NCI-H446 (cell line): ENCODE measurements at places on chromosomes 3 and 15.
A peak's percentile ranks its signal among the peaks of the same experiment; 100 is the strongest.

DNA sequence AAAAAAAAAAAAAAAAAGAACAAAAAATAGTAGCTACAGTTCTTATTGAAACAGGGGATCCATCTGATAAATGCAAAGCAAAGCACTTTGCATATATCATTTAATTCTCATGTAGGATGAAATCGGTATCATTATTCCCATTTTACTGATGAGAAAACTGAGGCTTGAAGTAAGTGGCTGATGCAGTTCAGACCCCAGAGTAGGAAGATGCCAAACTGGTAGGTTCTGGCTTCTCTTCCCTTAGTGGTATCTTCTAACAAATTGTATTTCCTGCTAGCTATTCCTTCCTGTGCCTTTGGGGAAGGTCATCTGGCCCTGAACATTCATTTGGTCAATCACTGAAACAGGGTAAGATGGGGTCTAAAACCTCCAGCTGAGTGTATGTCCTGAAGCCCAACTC, 21.9 kb downstream of the PIF1 start:
- DNase-seq = no peak

- no peak for DNase-seq
Measured at GRCh38 chr15:33461671-33462070, 150.9 kb downstream of the RYR3 start.

- no peak for DNase-seq
Measured at GRCh38 chr3:156050918-156051317, 69.5 kb upstream of the KCNAB1 start.

GRCh38 chr15:29376590-29376989, 107.0 kb upstream of the NSMCE3 start:
- DNase-seq = no peak

DNA sequence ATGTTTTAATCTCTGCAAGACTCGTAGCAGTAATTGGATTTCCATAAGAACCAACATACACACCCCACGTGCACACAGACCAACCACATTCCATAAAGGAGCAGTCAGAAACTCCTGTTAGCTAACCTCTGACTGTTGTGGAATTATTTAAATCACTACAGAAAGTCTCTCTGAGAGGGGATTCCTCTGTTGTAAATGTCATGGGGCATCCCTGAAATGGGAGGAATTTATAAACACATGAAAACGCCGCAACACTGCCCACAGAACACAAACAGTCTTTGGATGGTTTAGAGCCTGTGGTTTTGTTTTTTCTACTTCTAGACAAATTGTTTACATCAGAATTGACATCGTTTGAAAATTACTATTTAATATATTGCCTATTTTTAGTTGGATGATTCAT, 740.1 kb upstream of the GRM7 start:
- DNase-seq = no peak

DNA sequence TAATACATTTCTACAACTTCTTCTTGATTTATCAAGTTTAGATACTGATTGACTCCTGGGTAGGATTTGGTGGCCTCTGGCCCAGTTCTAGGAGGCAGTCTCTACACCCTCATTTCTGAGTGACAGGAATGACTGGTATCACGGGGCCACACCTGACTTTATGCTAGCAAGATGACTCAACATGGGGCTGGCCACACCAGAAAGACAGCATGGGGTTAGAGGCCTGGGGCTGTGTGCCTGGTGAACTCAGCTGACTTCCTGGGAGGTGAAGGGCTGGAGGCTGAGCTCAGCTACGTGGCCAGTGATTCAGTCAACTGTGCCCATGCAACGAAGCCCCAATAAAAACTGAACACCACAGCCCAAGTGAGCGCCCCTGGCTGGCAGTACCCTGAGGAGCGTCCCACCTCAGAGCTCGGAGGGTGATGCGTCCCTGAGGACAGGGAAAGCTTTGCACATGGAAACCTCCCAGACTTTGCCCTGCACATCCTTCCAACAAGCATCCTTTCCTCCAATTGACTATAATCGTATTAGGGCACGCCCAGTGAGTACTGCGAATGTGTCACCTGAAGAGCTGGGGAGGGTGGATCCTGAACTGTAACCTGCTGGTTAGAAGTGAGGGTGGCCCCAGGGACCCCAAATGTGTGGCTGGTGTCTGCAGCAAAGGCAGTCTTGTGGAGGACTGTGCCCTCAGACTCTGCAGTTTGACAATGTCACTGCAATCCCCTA, 57.2 kb downstream of the NIPA2 start:
- no peak for DNase-seq

DNA sequence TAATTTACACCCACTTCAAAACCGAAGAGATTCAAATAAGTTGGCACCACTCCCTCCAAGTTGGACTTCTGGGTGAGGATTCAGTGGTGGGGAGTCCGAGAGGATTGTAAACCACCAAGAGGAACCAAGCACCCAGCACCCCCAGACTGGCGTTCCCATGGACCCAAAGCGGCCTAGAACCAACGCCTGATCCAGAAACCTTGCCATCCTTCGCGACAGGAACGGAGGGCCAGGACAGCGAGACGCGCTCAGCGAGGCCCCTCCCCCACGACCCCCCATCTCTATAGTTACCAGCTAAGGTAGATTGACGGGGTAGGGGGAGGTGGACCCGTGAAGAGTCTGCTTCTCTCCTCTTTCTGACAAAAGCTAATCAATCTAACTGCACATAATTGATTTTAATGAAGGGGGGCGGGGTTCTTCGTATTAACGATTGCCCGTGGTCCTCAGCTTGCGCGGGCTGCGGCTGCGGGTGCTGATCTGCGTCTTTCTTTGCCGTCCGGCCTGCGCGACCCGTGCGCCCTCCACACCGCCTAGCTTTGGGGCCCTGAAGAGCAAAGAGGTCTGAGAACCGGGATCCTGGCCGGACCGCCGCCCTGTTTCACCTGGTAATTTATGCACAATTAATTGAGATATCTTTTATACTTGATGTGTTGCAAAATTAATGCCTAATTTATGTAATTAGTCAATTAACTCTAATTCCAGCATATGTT, 10.9 kb upstream of the FOXB1 start:
- no peak for DNase-seq

DNA sequence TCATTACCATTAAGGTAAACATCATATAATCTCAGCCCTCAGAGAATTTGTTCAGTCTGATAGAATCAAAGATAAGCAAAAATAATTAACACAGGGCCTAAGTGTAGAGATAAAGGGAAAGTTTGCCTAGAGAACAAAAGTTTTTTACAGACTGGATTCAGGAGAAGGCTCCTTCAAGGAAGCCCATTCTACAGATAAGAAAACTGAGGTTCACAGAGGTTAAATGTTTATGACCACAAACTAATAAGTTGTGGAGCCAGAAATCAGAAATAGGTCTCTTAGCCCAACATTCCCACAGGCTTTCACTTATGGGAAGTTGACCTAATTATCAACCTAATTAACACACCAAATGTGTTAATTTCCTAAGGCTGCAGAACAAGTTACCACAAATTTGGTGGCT, 110.7 kb downstream of the ZMAT3 start:
- DNase-seq = no peak

GRCh38 chr3:25527801-25528200, 99.7 kb downstream of the RARB start:
- DNase-seq = peak; percentile 90

GRCh38 chr15:63434576-63435186, 53.0 kb upstream of the CA12 start:
- peak; percentile 31 for DNase-seq

DNA sequence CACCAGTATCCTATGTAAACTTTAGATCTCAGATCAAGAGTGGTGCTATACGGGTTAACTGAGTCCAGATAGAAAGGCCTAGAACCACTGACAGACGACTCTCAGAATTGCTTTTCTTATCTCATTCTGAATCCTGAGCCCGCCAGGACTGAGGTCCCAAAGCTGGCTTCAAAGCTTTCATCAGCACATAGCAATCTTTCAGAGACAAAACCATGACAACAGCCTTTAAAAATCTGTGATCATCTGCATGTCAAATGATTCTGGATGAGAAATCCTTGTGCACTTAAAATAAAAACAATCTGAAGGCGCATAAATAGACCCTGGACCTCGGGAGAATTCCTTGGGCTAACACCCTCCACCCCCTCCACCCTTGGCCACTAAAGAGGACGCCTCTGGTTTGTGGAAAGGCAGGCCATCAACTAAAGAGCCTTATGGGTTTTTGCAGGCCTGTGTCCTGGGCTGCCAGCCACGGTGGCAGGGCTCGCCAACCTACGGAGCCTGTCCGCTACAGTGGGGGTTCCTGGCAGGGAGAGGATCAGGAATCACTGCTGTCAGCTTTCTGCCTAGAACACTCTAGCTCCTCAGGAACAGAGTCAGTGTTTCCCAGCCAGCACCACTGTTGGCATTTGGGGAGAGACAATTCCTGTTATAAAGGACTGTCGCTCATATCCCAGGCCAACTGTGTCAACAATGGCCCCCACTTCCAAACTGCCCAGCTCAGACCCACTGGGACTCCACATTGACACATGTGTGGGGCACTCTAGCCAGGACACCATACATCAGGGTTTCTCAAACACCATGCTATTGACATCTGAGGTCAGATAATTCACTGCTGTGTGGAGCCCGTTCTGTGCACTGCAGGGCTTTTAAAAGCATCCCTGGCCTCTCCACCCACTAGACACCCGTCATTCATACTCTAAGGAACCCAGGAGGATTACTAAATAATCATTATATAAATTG, 20.2 kb downstream of the TLE3 start:
- DNase-seq = no peak

DNA sequence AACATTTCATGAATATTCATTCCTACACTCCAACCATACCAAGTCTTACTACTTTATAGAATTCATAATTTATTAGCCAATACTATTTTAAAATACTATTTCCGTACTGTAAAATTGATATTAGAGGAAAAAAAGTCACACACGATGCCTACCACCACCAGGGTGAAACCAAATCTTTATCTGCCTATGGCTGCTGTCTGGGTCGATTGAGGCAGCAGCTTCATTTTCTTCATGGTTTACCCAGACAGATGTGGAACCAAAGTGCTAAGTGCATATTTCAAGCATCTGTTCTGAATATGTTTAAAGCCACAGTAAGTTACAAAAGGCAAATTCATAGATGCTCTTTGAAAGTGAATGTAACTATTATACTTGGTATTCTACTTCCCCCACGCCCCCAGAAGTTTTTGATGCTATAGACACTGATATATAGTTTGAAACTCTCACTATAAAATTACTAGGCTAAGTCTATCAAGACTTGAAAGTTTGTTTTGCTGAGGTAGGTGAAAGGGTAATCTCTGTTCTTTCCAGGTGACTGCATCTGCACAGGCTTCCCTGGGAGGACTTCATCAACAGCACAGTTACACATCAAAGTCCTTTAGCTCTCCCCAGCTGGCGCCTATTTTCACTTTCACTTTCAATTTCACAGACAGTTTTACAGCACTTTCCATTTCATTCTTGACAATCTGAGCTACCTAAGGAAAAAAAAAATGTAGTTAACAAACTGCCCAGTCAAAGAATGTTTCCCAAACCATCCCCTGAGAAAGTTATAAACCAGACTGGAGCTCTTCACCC, 113.9 kb downstream of the POLQ start:
- DNase-seq = no peak

DNA sequence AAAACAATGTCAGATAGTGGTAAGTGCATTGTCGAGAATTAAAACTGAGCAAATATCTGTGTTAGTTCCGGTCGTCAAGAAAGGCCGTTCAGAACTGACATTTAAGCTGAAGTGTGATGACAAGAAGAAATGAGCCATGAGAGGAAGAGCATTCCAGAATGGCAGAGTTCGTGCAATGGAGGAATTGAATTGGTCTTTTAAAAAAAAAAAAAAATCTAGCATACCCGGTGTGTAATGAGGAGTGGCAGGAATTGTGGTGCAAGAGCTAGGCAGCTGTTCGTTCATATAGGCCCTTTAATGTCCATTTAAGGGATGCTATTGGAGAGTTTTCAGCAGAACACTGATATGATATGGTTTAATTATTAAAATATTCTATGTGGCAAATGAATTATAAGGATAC, 2.6 kb upstream of the GBE1 start:
- DNase-seq = no peak

- DNase-seq = no peak
Measured at GRCh38 chr3:72999951-73000350, 3.3 kb downstream of the PPP4R2 start.

DNA sequence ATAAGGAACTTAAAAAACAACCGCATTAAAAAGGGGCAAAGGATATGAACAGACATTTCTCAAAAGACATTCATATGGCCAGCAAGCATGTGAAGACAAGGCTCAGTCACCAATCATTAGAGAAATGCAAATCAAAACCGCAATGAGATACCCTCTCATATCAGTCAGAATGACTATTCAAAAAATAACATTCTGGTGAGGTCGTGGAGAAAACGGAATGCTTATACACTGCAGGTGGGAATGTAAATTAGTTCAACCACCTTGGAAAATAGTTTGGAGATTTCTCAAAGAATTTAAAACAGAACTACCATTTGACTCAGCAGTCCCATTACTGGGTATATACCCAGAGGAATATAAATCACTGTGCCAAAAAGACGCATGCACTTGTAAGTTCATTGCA, 496.6 kb upstream of the SGO1 start:
- DNase-seq = no peak
